ENCODE measurements at places on chromosomes 4 and X. TPM values are rescaled to one million over a fixed set of nuclear protein-coding genes. Genes with fewer than 3 reads are reported as not detected.

Gene CCKAR
- total RNA-seq = not detected

Gene ASB5
- not detected for total RNA-seq

Gene MSANTD1
- 1.1 TPM for total RNA-seq

GRCh38 chr4:158341896-158342295 lies 131.6 kb downstream of the TMEM144 start:
- ATAC-seq = no peak

GRCh38 chr4:139933541-139933940 lies 220.4 kb downstream of the MAML3 start:
- no peak for ATAC-seq

- no peak for ATAC-seq
Measured at GRCh38 chr4:98950925-98951324, 22.0 kb upstream of the EIF4E start.

GRCh38 chr4:20680736-20681135 lies 19.5 kb upstream of the PACRGL start:
- ATAC-seq = no peak
